LHCN-M2 (cell line): ENCODE measurements at places on chromosomes 11 and 22.
A peak's percentile ranks its signal among the peaks of the same experiment; 100 is the strongest.

GRCh38 chr11:94141511-94142307 is 13.1 kb downstream of the PANX1 start:
- DNase-seq, result no peak

DNA sequence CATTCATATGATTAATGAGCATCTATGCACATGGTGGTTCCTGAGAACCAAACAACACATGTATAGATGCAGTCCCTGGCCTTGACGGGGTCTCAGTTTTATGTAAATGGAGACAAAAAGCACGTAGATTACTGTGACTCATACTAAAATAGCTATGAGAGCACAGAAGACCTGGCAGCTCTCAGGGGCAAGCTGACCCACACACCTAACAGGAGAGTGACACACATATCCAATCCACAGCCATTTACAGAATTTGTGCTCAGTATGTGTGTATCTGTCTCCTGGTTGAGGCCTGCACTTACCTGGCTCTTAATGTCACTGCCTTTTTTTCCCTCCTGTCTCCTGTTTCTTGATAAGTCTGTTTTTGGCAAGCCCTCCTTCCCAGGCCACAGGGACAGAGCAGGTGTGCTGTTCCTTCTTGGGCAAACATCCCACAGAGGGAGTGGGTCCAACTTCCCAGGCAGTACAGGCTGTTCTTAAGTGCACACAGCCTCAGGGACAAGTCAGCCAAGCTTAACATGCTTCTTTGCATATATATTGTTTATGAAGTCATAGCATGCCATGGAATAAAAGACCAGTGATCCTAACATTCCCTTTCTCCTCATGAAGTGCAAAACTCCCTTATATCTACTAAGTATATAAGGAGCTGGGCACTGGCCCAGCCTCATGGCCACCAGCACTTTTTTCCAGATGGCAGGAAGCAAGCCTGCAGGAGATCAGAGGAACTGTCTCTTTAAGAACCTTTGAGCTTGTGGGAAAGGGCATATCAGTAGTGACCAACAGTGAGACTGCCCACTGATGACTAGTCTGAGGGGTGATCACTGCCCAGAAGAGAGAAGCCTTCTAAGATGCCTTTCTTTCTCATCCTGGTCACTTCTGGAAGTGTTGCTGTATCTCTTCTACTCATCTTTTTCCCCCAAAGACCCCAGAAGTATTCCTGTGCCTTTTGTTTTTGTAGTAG is 124.7 kb upstream of the CCDC90B start:
- no peak for DNase-seq

GRCh38 chr22:23709107-23709506 is 18.3 kb downstream of the RGL4 start:
- DNase-seq, result no peak

DNA sequence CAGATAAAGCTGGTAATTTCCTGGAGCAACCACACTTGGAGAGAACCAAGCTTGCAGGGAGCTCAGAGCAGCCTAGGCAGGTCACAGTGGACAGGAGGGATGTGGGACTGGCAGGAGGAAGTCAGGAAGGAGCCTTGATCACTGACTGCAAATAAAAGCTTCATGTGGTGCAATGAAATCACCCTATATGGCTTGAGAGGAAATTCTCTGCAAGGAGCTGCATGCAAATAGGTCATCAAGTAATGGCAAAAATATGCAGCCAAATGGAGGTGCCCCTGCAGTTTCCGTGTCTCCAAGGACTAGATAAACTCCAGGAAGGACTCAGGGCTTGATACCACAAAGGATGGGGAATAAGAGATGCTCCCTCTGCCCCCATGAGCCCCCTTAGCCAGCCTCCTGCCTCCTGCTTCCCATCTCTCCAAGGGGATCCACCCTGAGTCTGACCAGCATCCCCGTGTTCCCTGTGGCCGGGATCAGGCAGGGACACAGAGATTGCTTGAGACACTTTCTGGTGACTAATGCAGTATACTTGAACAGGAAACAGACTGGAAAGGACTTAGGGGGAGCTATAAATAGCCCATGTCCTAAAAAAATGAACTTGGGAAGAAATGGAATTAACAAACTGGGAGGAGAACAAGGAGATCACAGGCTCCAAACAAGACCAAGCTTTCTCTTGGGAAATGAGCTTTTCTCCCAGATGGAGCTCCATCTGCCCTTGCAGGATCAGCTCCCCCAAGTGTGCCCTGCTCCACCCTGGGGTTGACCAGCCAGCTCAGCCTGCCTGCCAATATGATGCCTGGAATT is 23.9 kb upstream of the MICAL2 start:
- peak; percentile 96 for DNase-seq

DNA sequence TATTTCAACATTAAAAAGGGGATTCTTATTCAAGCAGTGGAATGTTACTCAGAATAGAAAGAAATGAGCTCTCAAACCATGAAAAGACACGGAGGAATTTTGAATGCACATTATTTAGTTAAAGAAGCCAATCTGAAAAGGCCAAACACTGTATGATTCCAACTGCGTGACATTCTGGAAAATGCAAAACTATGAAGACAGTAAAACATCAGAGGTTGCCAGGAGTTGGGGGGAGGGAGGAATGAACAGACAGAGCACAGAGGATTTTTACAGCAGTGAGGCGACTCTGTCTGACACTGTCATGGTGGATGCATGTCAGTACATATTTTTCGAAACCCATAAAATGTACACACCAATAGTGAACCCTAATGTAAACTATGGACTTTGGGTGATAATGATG is 22.9 kb upstream of the THY1 start:
- no peak for DNase-seq

GRCh38 chr11:18088966-18089365 is 16.9 kb downstream of the SAAL1 start:
- DNase-seq, result no peak

DNA sequence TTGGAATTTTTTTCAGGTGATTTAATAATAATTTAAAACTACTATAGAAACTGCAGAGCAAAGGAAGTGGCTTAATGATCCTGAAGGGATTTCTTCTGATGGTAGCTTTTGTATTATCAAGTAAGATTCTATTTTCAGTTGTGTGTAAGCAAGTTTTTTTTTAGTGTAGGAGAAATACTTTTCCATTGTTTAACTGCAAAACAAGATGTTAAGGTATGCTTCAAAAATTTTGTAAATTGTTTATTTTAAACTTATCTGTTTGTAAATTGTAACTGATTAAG is 3.4 kb downstream of the MALAT1 start:
- DNase-seq, result no peak

GRCh38 chr22:19149047-19149883 is 827 bp downstream of the GSC2 start:
- DNase-seq, result no peak

- DNase-seq, result no peak
These were observed 2.7 kb downstream of the PNPLA3 start for GRCh38 chr22:43926349-43926710.

DNA sequence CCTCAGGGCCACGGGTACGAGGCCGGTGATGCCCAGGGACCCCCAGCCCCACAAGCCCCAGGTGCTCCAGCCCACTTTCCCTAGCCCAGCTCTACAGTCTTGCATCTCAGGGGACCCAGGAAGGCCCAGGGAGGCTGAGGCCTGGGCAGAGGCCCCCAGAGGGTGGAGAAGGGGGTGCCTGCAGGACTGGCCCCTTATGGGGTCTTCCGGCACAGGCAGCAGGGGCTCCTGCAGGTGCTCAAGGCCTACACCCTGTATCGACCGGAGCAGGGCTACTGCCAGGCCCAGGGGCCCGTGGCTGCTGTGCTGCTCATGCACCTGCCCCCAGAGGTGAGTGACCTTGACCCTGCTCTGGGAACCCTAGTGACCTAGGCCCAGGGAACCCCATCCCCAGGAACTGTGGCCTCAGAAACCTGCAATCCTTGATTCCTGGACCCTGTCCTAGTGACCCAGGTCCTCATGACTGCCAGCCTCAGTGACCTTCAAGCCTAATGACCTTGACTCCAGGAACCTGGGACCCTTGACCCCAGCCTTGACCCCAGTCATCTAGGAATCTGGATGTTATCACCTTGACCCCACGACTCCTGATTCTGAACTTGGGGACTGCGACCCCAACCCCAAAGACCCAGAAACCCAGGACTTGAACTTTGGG is 1.9 kb downstream of the TBC1D10C start:
- DNase-seq, result no peak

GRCh38 chr11:12871788-12872321 is 137.3 kb upstream of the RASSF10 start:
- no peak for DNase-seq

DNA sequence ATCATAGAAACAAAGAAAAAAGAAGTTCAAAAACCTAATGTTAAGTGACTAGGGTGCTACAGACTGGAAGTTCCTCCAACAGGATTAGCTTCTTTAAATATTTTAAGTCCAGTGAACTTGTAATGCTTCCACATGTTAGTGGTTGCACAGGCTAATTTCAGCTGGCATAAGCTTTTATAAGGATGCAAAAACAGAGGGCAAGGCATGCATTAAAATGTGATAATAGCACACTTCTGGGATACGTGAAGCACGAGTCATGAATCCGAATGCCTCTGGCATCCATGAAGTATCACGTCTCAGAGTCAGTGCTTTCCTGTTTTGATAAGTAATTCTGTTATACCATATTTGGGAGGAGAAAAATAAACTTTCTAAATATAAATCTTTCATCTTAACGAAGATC is 106.8 kb downstream of the DCDC1 start:
- DNase-seq, result peak; percentile 7

DNA sequence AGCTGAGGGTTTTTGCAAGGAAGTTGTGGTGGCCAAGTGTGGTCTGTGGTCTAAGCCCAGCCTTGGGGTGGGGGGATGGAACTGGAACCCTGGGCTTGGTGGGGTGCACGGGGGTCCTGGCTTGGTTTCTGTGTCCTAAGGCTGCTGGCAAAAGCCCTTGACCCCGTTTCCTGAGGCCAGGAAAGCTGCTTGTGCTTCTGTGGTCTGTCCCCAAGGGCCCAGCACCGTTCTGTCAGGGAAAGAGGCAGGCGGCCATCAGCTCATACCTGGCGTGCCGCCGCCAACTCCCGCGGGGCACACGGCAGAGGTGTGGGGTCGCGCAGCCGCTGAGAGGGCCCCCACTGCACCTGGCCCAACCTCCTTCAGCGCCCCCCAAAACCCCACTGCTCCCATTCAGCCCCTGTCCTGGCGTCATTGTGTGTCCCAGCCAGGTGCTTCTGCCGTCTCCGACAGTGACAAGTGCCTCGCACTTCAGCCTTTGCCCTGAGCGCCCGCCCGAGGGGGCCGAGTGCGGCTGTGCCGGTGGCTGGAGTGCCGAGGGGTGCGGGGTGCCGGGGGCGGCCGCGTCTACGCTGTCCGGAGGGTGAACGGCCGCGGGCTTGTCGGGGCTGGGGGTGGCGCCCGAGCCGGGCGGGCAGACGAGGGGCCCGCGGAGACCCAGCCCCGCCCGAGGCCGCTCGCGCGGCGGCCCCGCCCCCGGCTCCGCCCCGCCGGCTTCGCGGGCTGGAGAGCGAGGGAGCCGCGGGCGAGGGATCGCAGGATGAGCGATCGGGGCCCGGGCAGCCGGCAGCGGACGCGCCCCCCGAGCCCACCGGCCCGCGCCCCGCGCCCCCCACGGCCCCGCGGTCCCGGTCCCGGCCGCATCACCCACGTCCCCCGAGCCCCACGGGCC is at the start of gene CNIH2:
CNIH2 (plus strand) TSS at position 705 of the 892 bp plus-strand sequence. CDS start 282 bp downstream, outside the sequence.
- no peak for DNase-seq

DNA sequence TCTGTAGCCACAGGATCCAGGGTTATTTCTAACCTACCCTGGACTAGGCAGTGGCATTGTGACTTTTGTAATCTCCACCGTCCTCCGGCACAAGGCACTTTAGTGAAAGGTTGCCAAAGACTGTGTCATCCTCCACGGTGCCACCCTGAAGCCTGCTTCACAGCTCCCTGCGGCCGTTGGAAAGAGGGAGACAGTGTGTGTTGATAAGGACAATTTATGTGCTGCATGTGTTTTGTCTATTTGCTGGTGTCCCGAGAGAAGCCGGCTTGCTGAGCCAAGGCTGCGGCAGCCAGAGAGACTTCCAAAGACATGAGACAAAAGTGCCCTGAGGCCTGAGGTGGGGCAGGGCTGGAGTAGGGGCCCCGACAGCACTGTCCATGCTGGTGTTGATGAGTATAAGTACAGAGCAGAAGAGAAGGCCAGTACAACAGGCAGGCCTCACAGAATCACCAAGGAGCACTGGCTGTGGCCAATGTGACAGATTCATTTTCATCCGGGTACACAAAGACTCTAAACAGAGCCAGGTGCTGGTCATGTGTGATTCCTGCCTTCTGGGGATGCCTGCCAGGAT is 40.9 kb downstream of the GALNT18 start:
- no peak for DNase-seq

DNA sequence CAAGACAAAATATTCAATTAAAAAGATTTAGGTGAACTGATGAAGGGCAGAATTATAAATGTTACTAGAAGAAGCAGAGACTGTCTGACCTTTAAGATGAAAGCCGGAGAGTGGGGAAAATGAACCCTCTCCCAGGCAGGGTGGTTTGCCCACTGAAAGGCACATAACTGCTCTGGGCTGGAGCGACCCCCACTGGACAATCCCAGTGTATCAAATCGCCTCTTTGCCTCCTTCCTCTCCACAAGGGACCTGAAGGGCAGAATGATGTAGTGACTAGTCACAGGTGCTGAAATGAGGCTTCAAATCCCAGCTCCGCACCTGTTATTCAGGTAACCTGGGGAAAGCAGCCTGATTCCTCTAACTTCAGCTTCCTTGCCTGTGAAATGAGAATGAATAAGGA is 69.0 kb downstream of the EFCAB6 start:
- no peak for DNase-seq

GRCh38 chr22:28002863-28003565 is 84.0 kb upstream of the PITPNB start:
- DNase-seq, result peak; percentile 17

GRCh38 chr22:27116312-27117086 is 459.1 kb downstream of the MIAT start:
- DNase-seq, result peak; percentile 41

DNA sequence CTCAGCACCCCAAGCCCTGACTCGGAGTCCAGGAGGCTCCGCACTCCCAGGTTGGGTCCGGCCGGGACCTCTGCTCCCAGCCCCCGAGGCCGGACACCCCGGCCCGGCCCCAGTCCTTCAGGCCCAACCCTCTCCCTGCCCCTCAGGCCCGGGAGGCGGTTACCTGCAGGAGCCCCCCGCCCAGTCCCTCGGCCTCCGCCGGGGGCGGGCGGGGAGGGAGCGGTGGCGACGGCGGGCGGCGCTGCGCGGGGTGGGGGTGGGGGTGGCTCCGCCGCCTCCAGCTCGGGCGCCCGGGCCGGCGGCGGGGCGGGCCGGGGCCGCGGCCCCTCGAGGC is 310 bp downstream of the TCF20 start:
- DNase-seq, result no peak

DNA sequence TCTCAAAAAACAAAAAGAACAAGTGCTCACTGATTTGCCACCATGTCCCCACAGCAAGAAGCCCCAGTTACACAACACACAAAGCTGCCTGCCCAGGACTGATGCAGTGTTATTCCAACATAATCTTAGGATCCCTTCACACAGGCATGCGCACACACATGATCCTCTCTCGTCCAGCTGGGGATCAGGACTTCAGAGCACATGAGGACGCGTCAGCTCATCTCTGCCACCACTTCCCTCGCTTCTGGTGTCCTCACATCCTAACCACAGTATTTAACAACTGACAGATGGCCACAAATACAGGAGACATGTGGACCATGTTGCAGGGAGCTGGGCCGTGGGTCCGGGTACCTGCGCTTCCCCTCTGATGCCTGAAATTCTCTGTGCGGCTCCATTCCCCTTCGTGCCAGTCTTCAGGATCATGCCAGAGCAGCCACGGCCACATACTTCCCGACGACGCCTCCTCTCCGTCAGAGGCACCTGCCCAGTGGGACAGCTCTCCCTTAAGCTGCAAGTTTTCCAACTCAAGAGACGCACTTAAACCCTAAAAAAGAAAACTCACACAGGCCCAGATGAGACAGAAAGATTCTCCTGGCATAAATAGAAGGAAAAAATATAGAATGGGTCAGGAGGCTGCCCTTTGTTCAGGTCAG is 68.3 kb downstream of the PACSIN2 start:
- no peak for DNase-seq
